ENCODE measurements at places on chromosomes 7 and 10.

DNA sequence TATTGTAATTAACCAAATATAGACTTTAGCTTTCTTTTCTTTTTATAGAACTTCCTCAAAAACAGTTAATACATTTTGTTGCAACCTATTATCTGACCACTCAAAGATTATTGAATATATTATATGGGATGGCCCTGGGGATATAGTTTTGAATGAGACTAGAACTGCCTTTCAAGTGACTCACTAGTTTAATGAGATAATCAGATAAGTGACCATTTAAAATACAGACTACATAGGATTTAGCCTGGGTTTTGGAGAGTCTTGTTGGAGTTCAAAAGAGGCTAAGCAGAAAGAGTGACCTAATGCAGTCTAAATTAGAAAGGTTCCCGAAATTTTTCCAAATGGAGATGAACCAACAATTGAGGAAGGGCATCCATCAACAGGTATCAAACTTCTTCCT is 305.2 kb upstream of the ETV1 start:
- DNase-seq, result no peak

DNA sequence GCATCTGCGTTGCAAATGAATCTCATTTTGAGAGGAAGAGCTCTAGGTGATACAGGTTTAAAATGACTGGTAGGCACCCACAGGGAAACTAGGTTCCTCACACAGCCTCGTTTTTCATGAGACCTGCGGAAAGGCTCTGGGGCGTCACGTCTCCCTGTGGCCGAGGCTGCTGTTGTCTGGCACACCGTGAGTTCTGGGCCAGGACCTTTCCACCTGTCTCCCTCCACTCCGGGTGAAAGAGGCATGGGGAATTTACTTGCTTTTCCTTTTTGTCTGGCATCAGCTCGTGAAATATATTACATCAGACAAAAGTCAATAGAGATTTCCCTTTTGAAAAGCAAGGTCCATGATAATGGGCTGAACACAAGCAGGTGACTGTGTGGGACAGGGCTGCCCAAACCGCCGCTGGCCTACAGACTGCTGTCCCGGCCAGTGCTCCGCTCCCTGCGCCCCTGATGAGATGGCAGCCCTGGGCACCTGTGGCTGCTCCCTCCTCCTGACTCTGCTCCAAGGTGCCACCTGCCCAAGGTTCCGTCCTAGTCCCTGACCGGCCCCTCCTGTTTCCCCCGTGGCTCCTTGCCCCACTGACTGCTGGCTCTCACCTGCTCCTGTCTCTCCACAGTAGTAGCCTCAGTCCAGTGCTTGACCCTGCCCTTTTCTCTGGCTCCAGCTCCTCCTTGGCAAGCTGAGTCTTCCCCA is 109.6 kb downstream of the NKX6-2 start:
- DNase-seq, result no peak

GRCh38 chr10:8424555-8425211 is 370.2 kb downstream of the GATA3 start:
- no peak for DNase-seq

DNA sequence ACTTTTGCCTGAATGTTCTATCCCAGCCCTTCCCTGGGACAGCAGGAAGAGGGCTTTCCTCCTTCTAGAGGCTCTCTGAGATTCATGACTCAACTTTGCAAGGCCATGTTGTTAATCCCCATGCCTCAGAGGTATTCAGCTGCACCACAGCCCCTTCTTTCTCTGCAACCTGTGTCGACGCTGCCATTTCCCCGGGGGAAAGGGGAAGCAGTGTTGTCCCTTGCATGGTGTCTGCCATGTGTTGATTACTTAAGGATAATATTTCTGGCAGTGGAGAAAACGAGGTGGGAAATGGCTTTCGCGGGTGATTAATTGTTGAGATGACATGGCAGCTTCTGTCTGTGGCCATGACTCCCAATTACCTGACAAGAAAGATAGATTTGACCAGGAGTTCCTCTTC is 133.1 kb downstream of the SORCS3 start:
- DNase-seq, result no peak

GRCh38 chr7:69708857-69709256 is 110.6 kb downstream of the AUTS2 start:
- no peak for DNase-seq

- DNase-seq, result no peak
Observed at GRCh38 chr7:35613150-35613549, 81.8 kb downstream of the HERPUD2 start.

GRCh38 chr7:56222866-56223265 is 106.6 kb upstream of the NUPR2 start:
- DNase-seq, result no peak

DNA sequence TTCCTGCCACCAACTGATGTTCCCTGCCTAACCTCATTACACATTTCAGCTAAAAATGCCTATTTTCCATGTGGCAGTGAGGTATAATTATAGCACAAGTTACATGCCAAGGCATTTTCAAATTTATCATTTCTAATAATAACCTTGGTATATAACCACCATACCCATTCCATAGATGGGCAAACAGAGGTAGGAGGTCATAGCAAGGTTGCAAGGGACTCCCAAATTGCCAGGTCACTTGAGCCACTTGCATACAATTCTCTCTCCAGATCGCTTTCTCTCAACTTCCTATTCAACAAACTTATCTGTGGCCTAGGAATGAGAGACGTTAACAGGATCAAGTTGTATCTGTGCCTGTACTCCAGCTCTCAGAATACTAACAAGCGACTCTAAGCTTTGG is 108.3 kb downstream of the ATXN7L1 start:
- DNase-seq, result no peak

DNA sequence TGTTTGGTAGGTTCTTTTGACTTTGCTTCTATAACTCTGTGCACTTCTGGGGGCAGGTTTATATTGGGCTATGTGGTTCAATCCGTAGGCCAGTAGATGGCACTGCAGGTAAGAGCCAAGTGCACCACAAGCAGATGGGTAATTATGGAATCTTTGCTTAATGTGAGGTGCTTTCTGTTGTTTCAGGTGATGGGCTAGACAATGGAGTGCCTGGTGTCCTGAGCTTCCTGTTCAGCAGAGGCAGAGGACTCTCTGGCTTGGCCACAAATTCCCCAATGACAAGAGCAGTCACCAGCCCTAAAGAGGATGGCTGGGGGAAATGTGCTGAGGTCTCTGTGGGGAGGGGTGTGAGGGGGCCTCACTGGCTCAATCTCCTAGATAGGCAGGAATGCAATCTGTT is 455.0 kb downstream of the CCSER2 start:
- DNase-seq, result no peak

DNA sequence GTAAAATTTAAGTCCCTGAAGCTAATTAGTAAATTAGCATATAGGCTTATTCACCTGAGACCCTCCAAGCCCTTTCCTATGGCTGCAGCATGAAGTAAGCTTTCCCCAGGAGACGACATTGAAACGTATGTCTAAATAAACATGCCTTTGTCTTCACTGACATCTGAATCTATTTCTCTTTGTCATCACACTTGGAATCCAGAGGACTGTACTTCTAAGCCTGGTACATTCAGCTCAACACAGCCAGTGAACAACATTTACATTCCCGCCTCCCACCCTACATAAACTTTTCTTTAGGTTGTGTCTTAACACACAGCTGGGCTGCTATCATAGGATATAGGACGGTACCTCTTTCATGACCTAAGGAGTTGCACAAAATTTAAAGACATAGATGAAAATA is 414.4 kb downstream of the SFMBT2 start:
- no peak for DNase-seq

- DNase-seq, result no peak
Observed at GRCh38 chr7:146660839-146661238, 544.2 kb downstream of the CNTNAP2 start.

GRCh38 chr7:149621776-149622175 is 124.2 kb upstream of the ZNF746 start:
- DNase-seq, result no peak

GRCh38 chr7:80415114-80415513 is 96.8 kb downstream of the GNAT3 start:
- DNase-seq, result no peak

- DNase-seq, result no peak
Observed at GRCh38 chr10:125337510-125337909, 177.1 kb upstream of the CTBP2 start.

GRCh38 chr7:45971661-45972175 is 50.6 kb upstream of the IGFBP3 start:
- no peak for DNase-seq

DNA sequence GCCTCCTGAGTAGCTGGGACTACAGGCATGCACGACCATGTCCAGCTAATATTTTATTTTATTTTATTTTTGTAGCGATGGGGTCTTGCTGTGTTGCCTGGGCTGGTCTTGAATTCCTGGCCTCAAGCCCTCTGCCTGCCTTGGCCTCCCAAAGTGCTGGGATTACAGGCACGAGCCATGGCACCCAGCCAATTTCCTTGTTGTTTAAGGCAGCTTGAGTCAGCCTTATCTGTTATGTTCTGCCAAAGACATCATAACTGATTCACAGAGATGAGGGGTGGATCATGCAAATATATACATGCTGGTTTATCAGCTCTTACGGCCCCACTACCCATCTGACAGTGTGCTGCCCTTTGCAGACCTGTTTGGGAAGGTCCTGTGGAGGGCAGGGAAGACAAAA is 826.7 kb downstream of the TYW1 start:
- no peak for DNase-seq

DNA sequence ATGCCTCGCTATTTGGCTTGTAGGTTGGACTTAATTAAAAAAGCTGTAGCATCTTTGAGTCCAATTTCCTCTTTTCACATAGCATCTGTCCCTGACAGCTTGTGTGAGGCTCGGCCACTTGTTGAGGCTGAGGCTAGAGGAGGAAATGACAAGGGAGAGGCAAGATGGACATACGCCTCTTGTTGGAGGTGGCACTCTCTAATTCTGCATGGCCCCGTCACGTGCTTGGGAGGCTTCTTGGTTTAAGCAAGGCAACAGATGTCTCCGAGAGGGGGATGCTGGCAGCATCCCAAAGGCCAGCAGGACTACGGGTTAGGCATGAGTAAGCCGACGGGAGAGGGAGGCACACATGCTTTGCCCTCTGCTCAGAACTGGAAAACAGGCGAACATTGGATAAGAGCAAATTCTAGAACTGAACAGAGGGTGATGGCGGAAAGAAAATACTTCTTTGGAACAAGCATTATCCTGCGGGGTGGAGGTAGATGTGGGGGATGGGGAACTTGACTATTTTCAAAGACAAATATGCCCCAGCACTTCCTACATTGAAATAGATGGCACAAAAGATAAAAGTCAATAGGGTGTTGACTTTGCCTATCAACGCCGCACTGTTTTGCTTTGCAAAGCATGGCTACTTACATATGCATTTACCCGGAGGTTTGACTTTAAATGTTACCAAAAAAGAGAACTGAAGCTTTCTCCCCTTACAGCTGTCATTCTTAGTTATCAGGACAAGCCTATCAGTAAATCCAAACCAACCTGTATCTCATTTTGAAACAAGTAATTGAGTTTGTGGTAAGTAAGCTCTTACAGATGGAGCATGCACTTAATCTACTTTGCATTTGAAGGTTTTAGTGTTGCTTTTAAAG is 94.8 kb downstream of the CHN2 start:
- DNase-seq, result no peak

DNA sequence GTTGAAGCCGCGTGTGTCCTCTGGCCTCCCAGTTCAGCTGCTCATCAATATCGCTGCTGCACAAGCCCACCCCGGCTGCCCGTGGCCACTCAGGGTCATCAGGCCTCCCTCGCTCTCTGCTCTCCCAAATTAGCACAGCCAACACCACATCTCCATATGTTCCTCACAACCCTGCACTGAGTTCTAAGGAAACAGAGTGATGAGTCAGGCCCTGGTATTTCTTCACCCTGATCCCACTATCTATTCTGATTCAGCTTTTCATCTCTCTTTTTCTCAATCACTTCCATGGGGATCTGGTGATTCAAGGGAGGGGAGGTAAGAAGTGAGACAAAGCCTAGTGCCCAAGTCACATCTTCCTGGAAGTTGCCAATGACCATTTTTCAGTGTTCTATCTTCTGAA is 23.8 kb downstream of the CYTH3 start:
- DNase-seq, result no peak

DNA sequence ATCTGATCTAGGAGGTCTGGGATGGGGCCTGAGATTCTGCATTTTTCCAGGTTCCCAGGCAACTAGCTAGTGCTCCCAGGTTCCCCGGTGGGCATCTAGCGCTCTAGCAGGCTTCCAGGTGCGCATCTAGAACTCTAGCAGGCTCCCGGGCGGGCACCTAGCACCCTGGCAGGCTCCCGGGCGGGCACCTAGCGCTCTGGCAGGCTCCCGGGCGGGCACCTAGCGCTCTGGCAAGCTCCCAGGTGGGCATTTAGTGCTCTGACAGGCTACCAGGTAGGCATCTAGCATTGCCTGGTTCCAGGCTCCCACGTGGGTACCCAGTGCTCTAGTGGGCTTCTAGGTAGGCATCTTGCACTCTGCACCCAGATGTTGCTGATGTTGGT is 414.7 kb downstream of the PLXNA4 start:
- no peak for DNase-seq

DNA sequence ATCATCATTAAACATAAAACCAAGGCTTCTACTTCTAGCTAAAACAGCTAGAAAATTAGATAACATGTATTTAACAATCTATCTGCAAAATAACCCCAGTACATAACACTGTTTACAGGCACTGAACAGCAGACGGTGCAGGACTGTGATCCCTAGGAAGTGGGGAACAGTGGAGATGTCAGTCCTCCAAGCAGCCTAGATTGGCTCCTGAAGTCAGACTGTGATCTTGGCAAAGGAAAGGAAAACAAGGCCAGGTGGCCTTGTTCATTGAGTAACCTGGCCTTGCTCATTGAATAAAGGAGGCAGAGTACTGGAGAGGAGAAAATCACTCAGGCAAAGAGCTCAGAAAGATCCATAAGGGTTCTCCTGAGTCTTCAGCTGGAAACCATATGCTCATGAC is 77.7 kb upstream of the DIP2C start:
- no peak for DNase-seq

- DNase-seq, result no peak
Observed at GRCh38 chr7:95276114-95276513, 48.2 kb downstream of the PON1 start.

DNA sequence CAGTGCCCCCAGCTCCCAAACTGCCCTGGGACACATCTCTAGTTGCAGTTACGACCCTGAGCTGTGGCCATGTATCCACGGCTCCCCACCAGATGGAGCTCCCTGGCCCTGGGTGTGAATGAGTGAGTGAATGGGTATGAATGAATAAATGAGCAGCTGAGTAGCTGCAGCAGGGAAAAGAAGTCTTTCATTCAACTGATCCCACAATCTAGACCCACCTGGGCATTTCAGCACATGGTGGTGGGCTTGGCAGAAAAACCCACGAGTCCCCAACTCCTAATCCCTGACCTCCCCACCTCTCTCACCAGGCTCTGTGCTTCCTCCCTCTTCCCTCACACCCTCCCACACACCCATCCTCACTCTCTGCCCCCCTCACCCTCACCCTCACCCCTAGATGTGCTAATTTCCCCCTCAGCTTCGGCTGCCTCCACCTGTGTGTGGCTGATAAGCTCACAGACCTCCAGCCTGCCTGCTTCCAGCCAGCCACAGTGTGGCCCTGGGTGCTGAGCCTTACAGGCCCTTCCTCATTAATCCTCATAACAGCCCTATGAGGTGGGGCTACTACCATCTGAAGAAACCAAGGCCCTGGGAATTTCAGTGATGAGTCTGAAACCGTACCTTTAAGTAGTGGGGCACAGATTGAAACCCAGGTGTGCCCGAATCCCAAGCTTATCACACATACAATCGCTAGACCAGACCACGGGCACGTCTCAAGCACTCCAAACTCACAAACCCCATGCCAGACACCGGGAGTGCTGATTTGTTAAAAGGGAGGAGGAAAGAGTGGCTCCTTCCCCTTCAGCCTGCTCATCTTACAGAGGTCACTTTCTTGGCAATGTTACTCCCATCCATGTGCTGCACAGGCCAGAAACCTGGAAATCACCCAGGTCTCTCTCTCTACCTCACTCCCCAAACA is 2.2 kb upstream of the ATP6V1F start:
- no peak for DNase-seq

- no peak for DNase-seq
Observed at GRCh38 chr10:119026301-119027110, 3.0 kb upstream of the NANOS1 start.
